ENCODE measurements at places on chromosomes 1 and 21.

DNA sequence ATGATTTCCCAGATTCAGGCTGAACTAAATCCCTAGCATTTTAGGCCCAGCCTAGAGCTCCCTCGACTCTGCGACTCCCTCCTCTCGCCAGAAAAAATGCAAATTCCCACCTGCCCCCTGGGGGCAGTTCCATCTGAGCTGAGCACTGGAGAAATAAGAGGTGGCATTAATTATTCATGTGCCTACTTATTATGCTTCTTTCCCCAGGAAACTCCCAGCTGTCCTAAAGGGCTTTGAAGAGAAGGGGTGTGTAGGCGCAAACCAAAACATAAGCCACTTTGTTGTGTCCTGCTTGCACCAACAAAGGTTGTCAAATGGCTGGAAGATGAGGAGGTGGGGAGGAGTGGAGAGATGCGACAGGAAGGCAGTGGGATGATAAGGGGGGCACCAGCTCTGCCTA, 41.4 kb upstream of the GOLT1A start:
- DNase-seq, result no peak

DNA sequence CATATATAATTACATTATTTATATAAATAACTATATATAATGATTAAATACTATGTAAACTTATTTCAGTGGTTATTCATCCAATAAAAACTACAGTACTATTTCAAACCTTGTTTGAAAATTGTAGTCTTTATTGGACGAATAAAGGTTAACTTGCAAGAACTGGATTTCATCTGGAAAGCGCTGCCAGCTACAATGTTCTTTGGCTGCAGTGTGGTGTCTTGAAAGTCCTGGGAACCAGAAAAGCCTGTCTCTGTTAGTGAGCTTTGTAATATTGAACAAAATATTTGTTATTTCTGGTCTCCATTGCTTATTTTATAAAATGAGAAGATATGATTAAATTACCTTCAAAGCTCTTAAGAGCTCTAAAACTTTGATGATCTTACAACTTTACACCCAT, 763.6 kb downstream of the ADGRL2 start:
- DNase-seq, result no peak

DNA sequence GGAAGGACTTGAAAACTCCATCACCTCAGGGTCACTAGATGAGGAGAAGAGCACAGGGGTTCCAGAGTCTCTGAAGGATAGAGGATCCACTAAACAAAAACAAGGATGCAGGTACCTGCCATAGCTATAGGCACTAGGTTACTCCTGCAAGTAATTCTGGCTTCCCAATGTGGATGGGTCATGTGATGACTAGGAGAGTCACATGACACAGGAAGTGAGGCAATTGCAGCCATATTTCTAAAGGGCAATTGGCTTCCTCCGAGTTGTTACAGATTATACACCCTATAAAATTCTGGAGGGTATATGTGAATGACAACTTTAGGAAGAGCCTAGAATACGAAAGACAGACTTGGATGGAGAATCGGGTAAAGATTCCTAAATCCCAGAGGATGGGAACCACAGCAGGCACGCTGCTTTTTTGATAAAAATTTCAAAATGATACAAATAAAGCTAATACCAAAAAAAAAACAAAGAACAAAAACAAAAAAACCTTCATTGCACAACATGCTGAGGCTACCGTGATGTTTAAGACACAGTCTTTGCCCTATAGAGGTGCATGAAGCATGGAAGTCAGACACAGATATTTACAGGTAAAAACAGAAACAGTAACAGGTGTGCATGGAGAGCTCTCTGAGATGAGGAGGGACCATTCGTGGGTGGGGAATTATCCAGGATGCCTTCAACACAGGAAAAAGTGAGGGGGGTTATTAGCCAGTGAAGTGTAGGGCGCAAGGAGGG, 10.5 kb downstream of the MTX1 start:
- no peak for DNase-seq

DNA sequence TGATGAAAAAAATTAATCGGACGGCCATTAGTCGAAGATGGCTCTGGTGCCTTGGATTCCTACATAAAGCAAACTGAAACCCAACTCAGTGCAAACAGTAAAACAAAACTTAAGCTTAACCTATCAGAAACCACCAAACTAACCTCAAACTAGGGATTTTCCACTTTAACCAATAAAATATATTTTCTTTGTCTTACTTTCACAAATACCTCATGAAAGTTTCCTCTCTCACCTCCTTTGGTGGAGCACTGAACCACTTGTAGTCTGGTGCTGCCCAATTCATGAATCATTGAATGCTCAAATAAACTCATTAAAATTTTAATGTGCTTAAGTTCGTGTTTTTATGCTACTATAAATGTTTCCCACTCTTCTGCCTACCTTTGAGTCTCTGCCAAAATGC, 7.0 kb downstream of the ADORA3 start:
- no peak for DNase-seq

DNA sequence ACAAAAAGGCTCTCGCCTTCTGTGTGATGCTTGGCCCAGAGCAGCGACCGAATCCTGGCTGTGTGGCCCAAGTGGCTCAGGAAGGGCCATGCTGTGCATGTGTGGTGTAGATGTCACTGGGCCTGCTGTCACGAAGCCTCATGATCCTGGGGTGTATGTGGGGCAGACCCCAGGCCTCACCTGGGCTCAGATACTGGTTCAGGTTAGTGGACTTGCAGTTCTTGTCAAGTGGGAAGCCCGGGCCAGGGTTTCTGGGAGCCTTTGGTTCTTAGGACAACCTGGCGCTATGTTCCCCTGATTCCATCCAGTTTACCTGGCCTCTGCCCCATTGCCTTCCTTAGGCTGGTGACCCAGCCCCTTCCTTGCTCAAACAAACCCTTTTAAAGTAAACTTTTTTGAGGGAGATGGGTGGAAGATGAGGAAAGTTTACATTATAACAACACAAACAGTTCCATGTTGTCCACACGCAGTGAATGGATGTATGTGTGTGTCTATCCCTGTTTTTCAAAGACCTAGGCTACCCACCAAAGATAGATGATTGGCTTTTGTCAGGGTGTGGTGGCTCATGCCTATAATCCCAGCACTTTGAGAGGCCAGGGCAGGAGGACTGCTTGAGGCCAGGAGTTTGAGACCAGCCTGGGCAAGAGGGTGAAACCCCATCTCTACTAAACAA, 84.3 kb downstream of the UCK2 start:
- DNase-seq, result no peak

DNA sequence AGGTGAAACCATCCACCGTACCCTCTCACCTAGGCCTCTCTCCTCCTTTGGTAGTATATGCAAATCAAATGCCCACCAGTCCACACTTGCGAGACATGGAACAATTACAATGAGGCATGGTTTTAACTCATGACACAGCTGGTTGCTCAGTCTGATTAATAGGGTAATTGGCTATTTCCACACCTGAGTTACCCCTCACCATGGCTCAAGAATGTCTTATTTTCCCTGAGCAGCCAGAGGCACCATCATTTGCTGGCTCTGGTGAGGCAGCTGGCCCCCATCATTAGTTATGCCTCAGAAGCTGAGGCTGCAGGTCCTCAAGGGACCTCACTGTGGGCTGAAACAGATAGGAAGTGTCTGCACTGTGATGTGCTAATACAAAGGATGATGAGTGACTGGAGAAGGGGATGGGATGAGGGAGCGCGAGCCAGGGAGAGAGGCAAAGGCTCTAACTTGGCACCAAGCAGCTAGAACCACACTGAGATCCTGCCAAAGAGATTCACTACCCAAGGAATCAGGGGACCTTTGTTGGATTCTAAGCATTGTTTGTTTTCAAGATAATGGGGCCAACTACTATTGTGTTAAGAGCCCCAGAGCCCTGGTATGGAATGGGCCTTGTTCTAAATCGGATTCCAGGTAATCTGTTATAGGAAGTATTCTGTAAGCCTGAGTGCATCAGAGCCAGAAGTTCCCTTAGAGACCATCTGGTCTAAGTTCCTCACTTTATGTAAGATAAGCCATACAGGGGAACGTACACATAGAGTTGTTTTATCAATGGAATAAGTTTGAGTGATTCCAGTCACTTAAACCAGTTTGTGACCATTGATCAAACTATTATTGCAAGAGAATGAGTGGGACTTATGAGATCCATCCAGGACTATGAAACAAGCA, 80.0 kb upstream of the CNTN2 start:
- DNase-seq, result no peak

DNA sequence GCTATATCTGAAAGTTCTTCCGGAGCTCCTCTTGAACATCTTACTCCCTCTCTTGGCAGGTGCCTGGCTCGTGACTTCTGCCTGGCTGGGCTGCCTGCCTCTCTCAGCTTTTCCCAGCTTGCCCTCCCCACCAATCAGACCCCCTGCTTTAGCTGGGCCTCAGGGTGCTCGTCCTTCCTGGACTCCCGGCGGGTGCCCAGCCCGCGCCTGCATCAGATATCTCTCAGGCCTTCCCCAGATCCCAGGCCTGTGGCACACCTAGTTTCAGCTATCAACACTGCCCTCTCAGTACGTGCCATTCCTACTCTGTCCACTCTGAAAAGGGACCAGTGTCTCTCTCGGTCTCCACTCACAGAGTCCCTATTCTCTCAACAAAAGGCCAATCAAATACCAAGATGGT, 96.5 kb upstream of the CLDN14 start:
- no peak for DNase-seq

DNA sequence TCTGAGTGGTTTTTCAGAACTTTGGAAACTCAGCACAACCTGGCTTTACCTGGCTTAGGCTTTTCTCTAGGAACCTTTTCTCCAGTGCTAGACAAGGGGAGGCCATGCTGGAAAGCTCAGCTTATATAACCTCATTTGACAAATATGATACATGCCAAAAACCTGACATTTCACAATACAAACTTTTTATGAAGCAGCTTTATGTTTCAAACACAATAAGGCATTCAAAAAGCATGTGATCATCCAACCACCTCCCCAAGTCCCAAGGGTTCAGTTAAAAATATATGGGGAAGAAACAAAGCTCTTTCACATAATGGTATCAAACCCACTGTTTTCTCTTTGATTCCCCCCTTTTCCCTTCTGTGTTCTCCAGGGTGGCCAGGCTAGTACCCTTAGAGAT, 63.7 kb downstream of the ZC3H11B start:
- no peak for DNase-seq

GRCh38 chr1:246597340-246597739, 31.1 kb downstream of the CNST start:
- DNase-seq, result peak; percentile 63

DNA sequence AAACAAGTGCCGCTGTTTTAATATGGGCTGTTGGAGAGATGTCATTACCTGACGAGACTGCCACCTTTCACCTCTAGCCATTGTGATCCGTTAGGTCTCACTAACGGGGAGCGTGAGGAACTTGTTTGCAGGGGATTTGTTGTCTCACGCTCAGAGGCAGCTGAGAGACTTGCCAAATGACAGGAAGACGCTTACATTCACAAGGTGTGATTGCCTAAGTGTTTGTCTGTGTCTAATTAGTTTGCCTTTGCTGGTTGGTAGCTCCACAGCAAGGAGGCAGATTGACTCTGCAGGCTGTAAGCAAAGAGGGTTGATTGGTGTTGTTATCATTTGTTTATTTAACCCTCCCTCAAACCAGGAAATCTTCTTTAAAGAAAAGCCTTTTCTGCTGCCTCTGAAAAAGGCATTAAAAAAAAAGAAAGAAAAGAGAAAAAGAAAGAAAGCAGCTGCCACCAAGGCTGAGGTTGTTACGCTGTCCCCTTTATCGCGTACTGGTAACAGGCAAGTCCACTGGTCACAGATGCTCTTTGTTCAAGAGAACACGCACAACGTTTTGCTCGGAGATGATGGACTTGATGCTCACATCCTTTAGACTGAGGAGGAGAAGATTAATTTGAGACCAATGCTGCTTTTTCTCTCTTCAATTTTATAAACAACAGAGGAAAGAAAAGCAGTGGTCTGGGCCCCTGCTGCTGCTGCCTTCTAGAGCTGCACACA, 203.9 kb downstream of the ZNF326 start:
- no peak for DNase-seq

DNA sequence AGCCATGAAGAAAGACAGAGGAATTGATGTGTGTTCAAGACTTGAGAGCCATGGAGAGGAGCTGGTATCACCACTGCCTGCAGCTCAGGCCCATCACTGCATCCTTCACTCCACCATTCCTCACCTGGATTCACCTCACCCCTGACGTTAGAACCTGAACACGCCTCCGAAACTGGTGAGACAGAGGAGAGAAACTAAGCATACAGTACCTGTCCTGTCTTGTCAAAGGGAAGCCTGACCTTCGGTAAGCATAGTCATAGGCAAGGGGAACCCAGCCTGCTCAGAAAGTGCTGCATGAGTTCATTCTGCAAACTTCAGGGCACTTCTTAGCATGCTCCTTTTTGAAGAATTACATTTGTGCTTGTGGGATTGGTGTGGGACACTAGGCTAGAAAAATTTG, 425.8 kb downstream of the DSCAM start:
- no peak for DNase-seq

- no peak for DNase-seq
These were observed 209.0 kb downstream of the DYRK1A start for GRCh38 chr21:37575580-37575979.

- DNase-seq, result no peak
These were observed 105.4 kb upstream of the PDC start for GRCh38 chr1:186566140-186566855.

DNA sequence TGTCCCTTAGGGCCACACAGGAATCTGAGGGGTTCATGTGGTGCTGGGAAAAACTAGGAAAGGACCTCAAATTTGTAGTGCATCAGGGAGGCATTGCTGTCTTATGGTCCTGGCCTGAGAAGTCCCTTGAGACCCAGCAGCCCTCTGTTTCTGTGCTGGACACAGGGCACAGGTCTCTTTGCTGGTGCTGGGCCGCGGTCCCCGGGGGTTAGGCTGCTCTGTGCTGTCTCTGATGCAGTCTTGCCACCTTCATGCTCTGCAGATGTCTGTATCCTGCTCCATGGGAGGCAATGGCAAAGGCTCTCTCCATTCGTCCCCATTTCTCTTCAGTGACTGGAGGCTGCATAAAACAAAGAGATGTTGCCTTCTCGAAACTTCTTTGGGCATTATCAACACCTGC, 13.0 kb downstream of the EDARADD start:
- DNase-seq, result no peak

DNA sequence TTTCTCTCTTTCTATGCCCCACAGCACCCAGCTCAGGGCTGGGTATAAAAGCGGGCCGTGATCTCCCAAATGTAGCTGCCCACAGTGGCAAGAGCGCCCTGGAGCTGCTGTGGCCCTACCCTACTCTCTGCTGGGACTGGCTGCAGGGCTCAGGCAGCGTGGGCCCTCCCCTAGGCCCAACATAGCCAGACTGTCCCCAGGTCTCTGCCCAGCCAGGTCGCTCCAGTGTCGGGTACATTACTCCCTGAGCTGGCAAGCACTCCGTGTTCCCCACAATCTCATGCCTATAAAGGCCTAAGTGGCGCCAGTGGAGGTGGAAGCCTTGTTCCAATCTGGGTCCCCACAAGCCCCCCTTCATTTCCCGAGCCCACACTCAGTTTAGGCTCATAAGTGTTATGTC, 66.2 kb downstream of the GLIS1 start:
- DNase-seq, result no peak

GRCh38 chr21:38524168-38525153, 26.2 kb upstream of the ERG start:
- no peak for DNase-seq

- no peak for DNase-seq
These were observed 38.5 kb upstream of the PSEN2 start for GRCh38 chr1:226831953-226832352.
